ENCODE measurements at places on chromosomes 7 and 10. TPM values are rescaled to one million over a fixed set of nuclear protein-coding genes. Genes with fewer than 3 reads are reported as not detected.

DNA sequence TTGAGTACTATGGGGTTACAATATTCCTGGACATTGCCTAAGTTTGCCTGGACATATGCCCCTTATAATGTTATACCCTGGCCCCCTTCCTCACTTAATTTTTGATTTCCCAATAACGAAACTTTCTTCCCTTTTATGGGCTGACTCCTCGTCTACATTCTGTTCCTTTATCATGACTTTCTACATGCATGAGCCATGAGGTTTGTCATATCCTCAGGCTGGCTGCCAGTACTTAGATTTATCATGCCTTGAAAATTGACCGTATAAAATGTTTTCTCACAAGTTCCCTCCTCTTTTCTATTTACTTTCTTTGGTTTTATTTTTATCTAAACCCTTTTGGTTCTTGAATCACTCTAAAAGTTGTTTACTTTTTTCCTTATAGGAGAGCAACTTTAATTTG, 4.7 kb downstream of the DNAH11 start:
- DNase-seq, result no peak

DNA sequence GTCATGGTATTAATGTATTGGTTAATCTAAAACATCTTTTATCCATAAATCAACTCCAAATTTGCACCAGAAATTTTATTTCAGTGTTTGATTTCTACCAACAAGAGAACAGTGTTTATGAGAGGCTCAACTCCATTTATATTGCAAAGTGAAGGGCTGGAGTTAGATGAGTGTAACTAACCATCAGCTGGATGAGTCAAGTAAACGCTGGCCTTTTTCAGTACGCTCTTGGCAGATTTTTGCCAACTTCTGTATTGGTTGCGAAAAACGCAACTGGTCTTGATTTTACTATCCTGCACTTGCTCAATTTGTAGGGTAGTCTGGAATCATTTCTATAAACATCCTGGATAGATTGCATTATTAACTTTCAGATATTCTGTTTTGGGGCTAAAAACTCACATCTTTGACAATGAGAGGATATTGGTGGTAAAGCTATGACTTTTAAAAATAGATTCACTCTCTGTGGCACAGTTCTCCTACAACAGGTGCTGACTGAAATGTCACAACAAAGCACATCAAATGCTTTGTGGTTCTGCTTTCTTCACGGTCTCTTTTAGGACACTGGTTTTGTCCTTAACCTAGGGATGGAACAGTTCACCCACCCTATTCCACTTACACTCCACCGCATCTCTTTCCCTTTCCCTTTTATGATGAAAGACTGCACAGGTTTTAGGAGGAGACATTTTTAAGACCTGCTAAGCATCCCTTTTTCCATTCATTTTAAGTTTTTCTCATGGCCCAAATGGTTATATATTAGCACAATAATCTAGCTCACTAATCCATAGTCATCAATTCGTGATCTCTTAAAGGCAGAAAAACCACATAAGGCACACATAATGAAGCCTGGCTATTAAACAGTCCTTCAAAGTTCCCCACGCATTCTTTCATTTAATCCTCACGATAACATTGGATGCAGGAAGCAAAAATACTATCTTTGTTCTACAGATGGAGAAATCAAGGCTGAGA, 12.8 kb downstream of the CACNA2D1 start:
- DNase-seq, result no peak

GRCh38 chr7:74061840-74062539, 21.6 kb upstream of the LIMK1 start:
- DNase-seq, result peak; percentile 74

GRCh38 chr10:501596-501995, 187.9 kb downstream of the DIP2C start:
- DNase-seq, result no peak

- no peak for DNase-seq
Observed at GRCh38 chr10:53003094-53003493, 230.5 kb upstream of the MBL2 start.

DNA sequence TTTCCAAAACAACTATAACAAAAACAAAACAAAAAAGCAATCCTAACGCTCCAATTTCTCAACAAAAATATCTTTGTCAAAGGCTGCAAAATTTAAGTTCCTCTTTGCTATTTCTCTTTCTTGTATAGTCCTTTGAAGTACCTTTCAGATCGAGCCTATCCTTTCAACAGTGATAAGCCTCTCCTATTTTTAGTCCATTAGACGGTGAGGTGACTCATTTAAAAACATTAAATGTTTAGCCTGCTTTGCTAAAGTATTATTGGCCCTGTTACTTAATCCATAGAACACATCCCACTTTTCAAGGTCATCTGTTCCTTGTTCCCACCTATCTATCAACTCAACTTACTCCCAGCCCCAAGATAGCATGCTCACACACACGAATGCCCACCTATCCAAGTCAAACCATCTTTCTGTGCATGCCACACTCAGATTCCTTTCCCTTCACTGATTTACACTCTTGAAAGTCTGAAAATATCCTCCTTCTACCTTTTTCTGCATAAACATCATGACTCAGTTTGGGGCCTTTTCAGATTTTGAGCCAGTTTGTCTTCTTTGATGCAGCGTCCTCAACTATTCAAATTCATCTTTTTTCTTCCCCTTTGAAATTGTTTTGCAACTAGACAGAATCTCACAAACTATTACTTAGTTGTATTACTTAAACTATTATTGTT, 224.9 kb upstream of the TMEM229A start:
- DNase-seq, result no peak

- no peak for DNase-seq
Observed at GRCh38 chr7:12269100-12269895, 58.2 kb downstream of the TMEM106B start.

GRCh38 chr7:25615003-25615402, 386.7 kb upstream of the NPVF start:
- DNase-seq, result no peak

- DNase-seq, result no peak
Observed at GRCh38 chr10:111316722-111317212, 239.9 kb downstream of the ADRA2A start.

GRCh38 chr10:117972168-117972837, 74.4 kb downstream of the RAB11FIP2 start:
- peak; percentile 89 for DNase-seq

- DNase-seq, result no peak
Observed at GRCh38 chr10:26527018-26527417, 88.9 kb downstream of the APBB1IP start.

DNA sequence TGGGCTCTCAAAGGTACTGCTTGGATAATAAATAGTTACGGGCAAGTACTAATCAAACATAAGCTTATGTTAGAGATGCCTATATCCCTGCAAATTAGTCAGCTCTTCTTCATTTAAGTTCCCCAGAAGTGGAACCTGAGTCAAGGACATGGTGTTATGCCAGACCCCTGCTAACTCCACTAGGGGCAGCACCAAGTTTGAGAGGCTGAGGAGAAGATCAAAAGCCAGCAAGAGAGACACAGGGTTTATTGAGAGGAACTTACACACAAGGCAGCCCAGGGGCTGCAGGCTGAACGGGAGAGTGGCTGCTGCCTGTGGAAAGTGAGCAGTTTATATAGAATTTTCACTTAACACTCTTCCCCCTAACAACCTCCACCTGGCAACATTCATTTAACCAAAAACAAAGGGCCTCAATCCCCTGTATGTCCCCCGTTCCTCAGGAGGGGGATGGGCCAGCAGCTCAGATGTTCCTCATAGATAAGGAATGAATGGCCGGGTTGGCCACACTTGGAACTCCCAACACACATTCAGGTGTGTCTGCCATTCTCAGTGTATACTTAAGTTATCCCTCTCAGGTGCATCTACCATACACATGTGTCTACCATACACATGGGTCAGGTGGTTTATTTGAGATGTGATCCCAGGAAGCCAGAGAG, 62.6 kb upstream of the GHITM start:
- no peak for DNase-seq

- no peak for DNase-seq
Observed at GRCh38 chr10:47057471-47057870, 146.2 kb downstream of the PTPN20 start.

GRCh38 chr7:116542618-116543017, 17.8 kb downstream of the CAV1 start:
- DNase-seq, result no peak

- no peak for DNase-seq
Observed at GRCh38 chr7:117562759-117563158, 82.9 kb downstream of the CFTR start.

DNA sequence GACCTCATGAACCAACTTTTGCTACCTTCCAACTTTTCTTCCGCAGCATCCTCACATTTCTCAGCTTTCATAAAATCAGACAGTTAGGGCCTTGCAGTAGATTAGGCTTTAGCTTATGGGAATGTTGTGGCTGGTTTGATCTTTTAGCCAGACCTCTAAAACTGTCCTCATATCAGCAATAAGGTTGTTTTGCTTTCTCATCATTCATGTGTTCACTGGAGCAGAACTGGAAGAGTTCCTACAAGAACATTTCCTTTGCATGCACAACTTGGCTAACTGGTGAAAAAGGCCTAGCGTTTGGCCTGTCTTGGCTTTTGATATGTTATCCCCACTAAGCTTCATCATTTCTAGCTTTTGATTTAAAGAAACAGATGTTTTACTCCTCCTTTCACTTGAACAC, 130.0 kb upstream of the LRRTM3 start:
- no peak for DNase-seq

- no peak for DNase-seq
Observed at GRCh38 chr7:68688416-68689086, 909.7 kb upstream of the AUTS2 start.

DNA sequence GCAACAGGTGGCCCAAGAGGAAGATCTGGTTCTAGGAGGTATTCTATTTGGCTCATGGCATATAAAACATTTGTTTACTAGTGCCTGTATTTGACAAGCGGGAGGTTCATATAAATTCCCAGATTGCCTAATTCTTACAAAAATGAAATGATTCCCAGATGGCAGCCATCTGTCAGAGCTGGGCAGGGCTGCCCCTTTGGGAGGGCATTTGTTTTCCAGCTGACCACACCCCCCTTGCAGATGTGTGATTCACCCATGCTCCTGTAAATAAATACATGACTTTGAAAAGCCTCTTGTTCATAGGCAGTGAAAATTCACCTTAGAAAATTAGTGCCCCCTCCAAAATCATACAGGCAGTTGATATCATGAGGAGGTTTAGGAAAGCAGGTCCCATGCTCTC, 8.6 kb downstream of the VWC2 start:
- DNase-seq, result no peak

GRCh38 chr7:92682330-92682729, 92.1 kb upstream of the FAM133B start:
- DNase-seq, result no peak

GRCh38 chr10:85936161-85936560, 430.4 kb downstream of the GRID1 start:
- DNase-seq, result no peak

The FGF8 gene
- 0.28 TPM for polyA plus RNA-seq

The EPDR1 gene
- polyA plus RNA-seq, result 69.8 TPM

The PDE1C gene
- 2.9 TPM for polyA plus RNA-seq

The IFIT3 gene
- polyA plus RNA-seq, result 8.9 TPM

The TUBB8 gene
- 0.07 TPM for polyA plus RNA-seq

The KLF14 gene
- polyA plus RNA-seq, result 0.81 TPM

The PLEKHS1 gene
- polyA plus RNA-seq, result not detected

The MEOX2 gene
- 78.1 TPM for polyA plus RNA-seq

The GSTO2 gene
- 3.1 TPM for polyA plus RNA-seq

The TFR2 gene
- 0.23 TPM for polyA plus RNA-seq

The TLL2 gene
- 3.1 TPM for polyA plus RNA-seq

The CPA4 gene
- polyA plus RNA-seq, result 2.4 TPM

The TDRD1 gene
- 0.44 TPM for polyA plus RNA-seq

The PTPN12 gene
- 69.6 TPM for polyA plus RNA-seq

The ITPRID1 gene
- polyA plus RNA-seq, result 0.82 TPM

The MACC1 gene
- 0.07 TPM for polyA plus RNA-seq
